Activated naive CD4-positive, alpha-beta T cell treated with anti-CD3 and anti-CD28 coated beads, Interleukin-2, amount 50 U/mL, for 16 hours (primary cell): ENCODE measurements at places on chromosomes 13 and 19.

- DNase-seq = no peak
Measured at GRCh38 chr13:30776661-30777060, 41.3 kb downstream of the ALOX5AP start.

DNA sequence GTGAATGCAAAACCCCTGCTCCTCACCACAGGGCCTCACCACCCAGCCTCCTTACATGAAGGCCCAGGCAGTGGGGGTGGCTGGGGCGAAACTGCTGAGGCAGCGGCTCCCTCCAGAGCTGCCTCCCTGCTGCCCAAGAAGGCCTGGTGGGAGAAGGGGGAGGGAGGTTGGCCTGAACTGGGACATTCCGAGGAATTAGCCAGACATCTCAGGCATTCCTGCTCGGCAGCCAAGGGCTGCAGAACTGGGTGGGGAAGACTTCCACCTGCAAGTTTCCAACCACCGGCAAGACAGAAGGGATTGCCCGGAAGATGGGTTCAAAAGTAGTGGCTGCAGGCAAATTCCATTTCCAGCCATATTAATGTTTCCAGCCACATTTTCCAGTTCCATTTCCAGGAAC lies 2.3 kb upstream of the PSPN start:
- DNase-seq = no peak

DNA sequence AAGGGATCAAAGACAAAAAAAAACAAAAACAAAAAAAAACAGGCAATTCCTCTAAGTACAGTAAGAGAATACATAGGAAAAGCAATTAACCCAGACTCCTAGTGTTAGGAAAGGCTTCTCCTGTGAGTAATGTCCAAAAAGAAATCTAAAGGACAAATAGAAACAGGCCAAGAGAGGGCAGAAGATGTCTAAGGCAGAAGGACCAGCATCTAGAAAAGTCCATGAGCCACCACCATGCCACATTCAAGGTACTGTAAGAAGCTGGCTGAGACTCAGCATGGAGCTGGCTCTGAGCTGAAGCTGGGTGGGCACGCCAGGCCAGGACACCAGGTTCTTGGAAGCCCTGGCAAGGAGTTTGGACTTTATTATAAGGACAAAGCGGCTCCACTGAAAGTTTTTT lies 118.1 kb upstream of the FRY start:
- DNase-seq = no peak

GRCh38 chr19:32876919-32877285 lies 7.3 kb upstream of the SLC7A9 start:
- DNase-seq = no peak

DNA sequence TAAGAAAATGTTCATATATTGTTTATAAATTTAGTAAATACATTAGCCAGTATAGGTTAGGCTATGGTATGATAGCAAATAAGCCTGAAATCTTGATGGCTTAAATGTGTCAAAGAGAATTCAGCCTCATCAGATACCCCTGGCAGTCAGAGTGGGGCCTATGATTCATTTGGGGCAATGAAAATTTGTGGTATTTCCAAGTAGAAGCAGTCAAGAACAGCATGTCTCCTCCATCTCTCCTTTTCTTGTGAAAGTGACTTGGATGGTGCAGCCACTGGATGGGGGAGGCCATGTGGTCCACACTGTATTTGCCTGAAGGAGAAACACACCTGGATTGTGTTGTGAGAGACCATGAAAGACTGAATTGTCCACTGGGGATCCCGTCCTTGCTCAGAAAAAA lies 82.7 kb downstream of the DLEU7 start:
- no peak for DNase-seq

DNA sequence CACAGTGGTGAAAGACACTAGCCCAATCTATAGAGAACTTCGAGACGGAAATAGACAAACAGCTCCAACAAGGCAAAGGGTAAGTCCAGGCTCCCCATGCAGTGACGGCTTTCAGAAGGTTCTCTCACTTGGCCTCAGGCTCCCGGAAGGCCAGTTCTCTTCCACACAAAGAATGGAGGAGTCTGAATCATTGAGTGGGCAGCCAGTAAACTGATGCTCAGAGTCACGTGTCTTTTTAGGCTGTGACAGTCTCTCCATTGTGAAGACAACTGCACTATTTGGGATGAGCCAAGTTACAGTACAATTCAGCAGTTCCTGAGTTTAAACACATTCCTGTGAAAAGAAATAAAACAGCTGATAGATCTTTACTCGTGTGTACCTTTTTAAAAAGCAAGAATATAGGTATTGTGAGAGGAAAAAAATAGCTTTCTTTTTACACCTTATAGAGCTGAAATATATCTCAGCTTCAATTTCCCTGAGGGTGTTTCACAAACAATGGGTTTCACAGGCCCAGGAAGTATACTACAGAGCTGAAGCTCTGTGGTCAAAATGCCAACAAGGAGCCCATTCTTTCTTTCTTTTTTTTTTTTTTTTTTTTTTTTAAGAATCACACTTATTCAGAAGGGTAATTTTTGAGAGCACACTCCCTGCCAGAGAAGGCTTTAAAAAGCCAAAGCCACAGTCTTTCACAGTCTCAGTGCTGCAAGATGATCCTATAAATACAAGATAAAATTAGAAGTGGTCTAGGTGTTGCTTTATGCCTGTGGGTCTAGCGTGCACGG lies 135.1 kb downstream of the FREM2 start:
- DNase-seq = no peak

DNA sequence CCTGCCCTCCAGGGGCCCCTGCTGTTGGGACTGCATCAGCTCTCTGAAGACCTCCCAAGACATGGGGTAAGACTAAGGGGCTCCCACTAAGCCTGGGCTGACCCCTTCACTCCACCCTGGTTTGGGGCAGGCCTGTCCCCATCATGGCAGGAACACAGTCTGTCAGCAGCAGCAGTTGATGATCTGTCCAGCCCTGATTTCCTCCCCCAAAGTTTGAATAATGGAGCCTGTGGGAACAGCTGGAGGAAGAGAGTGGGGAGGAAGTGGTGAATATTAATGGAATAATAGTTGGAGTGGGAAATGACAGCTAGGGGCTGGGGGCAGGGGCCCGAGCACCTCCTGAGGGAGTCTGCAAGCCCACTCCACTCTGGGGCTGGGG lies 1.3 kb upstream of the B3GNT8 start:
- no peak for DNase-seq

DNA sequence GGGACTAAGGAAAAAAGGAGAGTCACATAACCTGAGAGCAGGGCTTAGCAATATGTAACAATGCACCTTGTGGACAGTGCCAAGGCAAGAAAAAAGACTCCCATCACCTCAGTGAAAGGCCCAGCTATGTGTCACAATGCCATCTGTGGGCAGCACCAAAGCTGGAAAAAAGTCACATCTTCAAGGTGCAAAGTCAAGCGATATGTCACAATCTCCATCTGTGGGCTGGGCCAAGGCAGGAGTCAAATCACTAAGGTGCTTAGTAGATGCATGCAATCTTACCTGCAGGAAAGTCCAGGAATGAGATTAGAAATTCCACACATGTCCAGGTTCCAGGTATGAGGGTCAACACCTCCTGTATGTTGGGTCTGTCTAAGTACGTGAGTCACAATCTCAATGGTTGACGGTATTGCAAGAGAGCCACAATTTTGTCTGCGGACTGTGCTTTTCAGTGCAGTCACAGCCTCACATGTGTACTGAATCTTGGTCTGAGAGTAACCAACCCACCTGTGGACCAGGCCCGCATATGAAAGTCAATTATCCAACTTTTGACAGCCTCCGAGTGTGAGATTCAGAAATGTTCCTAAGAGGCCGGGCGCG lies 14.8 kb upstream of the ZNF43 start:
- DNase-seq = peak; percentile 16
